ENCODE measurements at places on chromosomes 3 and 15.

- DNase-seq = no peak
These were observed 1.6 kb upstream of the HYAL3 start for GRCh38 chr3:50300681-50301254.

GRCh38 chr3:130392266-130392665 is 46.8 kb downstream of the COL6A5 start:
- no peak for DNase-seq

DNA sequence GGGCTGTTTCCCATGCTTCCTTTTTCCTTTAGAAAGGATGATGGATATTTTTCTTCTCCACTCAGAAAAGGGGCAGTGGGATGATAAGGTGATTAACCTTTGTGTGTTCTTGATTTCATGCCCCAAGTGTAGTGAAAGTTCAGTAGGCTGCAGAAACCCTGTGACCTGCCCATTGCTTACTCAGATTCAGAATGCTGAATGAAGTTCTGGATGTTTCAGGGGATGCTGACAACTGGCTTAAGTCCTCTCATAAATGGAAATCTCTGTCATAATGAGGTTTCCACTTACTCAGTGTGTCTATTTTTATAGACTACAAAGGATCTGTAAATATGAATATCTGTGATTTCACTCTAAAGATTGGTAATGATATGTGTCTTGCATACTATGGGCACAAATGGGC is 471.3 kb upstream of the TPRG1 start:
- DNase-seq = no peak

- no peak for DNase-seq
These were observed 121.7 kb upstream of the TLE3 start for GRCh38 chr15:70219256-70219895.

DNA sequence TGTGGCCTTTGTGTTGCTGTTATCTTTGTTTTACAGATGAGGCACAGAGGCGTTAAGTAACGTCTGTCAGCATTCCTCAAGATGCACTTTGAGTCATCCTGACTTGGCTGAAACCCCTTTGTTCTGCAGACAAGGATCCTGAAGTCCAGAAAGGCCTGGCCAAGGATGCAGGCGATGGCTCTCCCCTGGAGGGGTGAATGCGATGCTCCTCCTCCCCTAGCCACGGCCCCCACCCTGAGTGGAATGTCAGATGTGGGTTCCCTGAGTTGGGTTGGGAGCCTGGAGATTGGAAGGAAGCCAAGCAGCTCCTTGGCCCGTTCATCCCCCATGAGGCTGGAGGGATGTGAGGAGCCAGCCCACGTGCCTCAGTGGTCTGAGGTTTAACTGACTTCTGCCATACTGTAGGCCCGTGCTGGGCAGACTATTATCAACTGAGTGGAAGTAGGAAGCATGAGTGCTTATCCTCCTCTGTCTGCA is 43.3 kb downstream of the POMGNT2 start:
- DNase-seq = no peak

DNA sequence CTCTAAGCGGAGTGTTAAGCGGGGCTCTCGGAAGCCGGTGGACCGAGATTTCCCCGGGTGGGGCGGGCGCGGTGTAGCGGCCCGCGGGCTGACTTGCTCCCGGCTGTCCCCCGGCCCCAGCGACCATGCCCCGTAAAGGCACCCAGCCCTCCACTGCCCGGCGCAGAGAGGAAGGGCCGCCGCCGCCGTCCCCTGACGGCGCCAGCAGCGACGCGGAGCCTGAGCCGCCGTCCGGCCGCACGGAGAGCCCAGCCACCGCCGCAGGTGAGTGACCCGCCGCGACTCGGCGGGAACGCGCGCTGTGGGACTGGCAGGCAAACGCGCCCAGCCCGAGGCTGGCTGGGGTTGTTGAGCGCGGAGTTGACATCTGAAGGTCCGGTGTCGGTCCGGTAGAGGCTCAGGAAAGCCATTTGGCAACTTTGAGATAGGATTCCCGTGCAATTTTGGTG is 1.3 kb downstream of the SMC4 start:
- peak; percentile 47 for DNase-seq

DNA sequence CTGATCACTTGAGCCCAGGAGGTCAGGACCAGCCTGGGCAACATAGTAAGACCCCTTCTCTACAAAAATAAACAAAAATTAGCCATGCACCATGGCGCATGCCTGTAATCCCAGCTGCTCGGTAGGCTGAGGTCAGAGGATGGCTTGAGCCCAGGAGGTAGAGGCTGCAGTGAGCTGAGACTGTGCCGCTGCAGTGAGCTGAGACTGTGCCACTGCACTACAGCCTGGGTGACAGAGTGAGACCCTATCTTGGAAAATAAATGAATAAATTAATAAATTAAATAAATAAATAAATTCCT is 10.8 kb downstream of the SHISA5 start:
- DNase-seq = no peak

GRCh38 chr3:37229740-37230139 is 55.4 kb upstream of the LRRFIP2 start:
- DNase-seq = no peak

GRCh38 chr3:56985878-56986277 is 74.6 kb upstream of the SPATA12 start:
- DNase-seq = no peak

DNA sequence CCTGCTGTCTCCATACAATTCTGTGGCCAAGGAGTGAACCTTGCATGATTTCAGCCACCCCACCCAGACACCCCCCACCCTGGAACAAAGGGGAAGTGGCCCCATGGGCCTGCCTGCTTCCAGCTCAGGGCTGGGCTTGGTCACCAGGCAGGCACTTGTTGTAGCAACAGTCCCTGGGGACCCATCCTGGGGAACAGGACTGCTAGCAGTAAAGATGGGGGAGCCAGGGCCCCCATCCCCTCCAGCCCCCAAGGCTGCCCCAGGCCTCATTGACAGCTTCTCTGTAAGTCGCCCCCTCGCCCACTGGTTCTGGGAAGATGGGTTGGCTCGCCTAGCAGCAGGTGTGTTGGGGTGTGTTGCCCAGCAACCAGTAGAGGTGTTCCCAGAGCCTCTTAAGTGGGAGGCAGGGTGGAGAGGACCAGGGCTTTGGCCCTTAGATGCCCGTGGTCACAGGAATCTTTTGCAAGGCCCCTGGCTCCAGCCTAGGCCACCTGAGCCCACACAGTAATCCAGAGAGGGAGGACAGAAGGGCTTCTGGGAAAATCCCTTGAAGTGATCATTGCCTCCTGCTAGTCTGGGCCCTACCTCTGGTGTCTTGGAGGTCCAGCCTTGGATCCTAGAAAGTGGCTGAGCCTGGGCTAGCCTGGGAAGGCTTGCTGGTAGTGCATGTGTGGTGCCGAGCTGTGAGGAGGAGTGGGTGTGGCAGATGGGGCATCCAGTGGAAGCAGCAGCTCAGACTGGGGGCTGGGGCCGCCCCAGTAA is 48.9 kb downstream of the CYP11A1 start:
- DNase-seq = no peak

- no peak for DNase-seq
These were observed 102.2 kb downstream of the P3H2 start for GRCh38 chr3:190018460-190018859.

DNA sequence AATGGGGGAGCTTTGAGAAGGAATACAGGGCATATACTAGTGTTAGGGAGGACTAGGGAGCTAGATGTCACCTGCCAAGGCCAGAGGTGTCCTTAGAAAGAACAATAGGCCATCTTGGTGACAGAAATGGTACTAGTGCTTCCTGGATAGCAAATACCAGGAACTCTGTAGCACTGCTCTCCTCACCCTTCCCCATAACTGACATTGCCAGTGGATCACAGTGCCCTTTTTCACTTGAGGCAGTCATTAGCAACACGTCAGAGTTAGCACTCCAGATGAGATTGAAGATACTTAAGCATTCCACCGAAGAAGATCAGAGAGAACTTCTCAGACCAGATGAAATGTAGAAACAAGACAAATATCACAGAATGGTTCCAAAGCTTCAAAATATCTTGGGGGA is 103.1 kb upstream of the PDZRN3 start:
- DNase-seq = no peak

- DNase-seq = no peak
These were observed 114.5 kb downstream of the RARB start for GRCh38 chr3:25542492-25543039.

- no peak for DNase-seq
These were observed 288.3 kb upstream of the C2CD4B start for GRCh38 chr15:62453375-62453774.

GRCh38 chr3:16385151-16385550 is 120.1 kb downstream of the OXNAD1 start:
- DNase-seq = no peak

DNA sequence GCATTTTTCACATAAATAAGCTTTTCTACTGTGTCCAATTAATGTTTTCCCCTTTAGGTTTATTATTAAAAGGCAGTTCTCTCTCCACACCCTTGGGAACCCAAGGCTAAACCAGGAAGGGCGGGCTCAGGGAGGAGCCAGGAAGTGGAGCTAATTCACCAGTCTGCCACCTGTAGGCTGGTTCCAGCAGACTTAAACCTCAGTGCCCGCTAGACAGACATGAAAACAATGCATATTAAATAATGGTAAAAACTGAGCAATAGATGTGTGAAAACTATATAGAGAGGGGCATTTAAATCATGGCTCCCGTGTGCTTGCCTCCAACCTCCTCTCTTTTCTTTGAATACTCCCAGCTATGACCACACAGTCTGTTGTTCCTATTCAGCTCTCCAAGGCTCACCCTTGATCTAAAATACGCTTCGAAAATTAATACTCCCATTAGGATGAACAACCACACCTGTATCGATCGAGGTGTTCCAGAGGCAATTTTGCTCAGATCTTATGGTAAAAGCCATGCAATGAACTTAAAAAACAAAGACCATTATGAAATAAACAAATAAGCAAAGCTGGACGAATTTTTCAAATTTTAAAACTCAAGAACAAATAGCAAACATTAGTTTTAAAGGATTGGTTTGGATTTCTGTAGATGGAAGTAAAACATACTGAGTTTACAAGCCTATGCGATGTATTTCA is 253.3 kb downstream of the TJP1 start:
- no peak for DNase-seq

Data from CD8-positive, alpha-beta T cell (primary cell).